ENCODE measurements at places on chromosomes 12 and 14.

- no peak for DNase-seq
These were observed 687.1 kb upstream of the FBXO33 start for GRCh38 chr14:40119321-40119720.

GRCh38 chr12:50545786-50546185 lies 41.0 kb downstream of the DIP2B start:
- DNase-seq: no peak

GRCh38 chr12:6921996-6922946 lies 5.5 kb upstream of the ATN1 start:
- no peak for DNase-seq

DNA sequence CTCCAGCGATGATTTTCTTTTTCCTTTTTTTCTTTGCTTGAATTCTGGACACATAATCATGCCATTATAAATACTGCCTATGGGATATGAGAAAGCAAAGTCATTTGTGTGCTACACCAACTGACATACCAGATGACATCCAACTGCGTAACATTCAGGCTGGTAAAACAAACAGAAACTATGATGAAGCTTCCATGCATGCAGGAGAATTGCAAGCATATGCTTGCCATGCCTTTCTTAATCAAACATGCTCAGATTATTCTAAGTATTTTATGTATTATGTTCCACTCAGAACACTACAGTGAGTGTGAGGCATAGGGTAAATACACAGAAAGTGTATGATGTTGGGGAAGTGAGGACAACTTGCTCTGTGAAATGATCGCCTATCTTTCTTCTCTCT lies 97.4 kb downstream of the C12orf50 start:
- DNase-seq: no peak

DNA sequence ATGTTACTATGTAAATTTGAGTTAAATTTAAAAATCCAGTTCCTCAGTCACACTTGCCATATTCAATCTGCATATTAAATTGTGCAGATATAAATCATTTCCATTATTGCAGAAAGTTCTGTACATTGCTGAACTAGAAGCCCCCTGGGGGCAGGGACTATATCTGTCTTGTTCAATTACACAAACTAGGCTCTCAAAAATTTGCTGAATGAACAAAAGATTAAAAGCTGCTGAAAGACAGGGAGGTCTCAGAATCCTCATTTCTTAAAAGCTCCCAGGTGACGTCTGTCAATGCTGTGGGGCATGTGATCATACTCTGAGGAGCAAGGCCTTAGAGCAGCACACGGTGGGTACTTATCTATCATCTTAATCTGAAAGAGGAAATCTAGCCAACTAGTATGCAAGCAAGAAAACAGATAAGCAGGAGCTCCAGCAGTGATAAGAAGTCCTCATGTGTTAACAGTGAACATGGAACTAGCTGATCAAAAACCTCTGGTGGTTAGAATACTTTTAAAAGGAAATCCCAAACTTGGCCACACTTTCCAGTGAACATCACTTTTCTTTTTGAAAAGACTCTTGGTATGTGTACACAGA lies 60.5 kb downstream of the APPL2 start:
- no peak for DNase-seq

GRCh38 chr12:39240587-39240986 lies 202.3 kb downstream of the KIF21A start:
- DNase-seq: no peak

DNA sequence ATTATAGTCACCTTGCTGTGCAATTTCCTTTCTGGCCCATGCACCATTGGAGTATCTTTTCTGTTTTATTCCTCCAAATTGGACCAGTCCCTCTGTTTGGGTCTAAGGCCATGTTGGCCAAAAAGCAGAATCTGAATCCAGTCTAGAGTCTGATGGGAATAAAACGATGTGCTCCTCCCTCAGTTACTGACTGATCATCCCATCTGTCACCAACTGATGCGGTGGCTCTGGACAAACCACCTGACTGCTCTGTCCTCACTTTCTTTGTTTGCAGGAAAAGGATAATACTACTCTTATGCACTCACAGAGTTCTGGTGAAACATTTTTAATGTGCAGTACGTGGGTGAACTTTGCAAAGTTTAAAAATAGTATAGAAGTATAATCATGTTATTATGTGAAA lies 120.2 kb upstream of the HIF1A start:
- no peak for DNase-seq

GRCh38 chr12:48029491-48030172 lies 25.4 kb upstream of the COL2A1 start:
- no peak for DNase-seq

GRCh38 chr14:105356927-105357326 lies 41.4 kb upstream of the TEX22 start:
- DNase-seq: no peak

GRCh38 chr12:111816065-111816615 lies 25.9 kb upstream of the MAPKAPK5 start:
- no peak for DNase-seq

DNA sequence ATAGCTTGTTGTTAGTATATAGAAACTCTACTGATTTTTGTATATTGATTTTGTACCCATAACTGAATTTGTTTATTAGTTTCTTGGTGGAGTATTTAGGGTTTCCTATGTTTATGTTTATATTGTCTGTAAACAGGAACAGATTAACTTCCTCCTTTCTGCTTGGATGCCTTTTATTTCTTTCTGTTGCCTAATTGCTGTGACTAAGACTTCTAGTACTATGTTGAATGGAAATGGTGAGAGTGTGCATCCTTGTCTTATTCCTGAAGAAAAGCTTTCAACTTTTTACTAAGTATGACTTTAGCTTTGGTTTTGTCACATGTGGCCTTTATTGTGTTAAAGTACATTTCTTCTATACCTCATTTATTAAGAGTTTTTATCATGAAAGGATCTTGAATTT lies 20.9 kb downstream of the FBXW8 start:
- no peak for DNase-seq

GRCh38 chr12:13293096-13293495 lies 96.6 kb downstream of the EMP1 start:
- no peak for DNase-seq

DNA sequence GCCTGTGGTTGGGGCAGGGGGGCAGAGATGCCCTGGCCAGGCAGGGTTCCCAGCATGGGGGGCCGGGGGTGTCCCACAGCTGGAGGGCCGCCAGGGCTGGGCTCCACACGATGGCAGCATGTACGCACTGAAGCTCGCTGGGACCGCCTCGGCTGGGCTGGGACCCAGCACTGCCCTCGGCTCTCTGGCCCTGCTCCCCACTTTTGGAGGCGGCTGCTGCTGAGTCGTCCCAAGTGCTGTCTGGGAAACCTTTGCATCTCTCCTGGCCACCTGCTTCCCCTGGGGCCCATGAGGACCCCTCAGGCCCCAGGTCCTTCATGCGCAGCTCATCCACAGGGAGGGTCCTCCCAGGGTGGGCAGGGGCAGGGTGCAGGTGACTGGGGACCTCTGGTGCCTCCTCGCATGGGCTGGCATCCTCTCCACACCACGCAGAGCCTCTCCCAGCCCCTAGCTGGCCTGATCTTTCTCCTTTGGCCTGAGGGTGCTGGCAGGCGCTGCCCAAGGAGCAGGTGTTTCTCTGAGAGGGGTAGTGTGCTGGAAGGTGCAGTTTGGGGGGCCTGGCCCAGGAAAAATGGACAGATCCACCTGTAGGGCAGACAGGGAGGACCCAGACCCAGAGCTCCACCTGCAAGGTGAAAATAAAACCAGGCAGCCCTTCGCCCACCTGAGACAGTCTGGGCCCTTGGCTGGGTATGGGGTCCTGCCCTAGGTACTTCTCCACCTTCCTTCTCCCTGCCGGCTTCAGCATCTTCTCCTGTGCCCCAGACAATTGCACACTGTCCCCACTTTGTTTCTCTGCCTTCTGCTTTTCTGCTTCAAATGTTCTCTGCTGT lies 46.9 kb downstream of the DLK1 start:
- DNase-seq: no peak

GRCh38 chr12:71291746-71292145 lies 133.9 kb upstream of the TSPAN8 start:
- no peak for DNase-seq

- no peak for DNase-seq
These were observed 115.0 kb downstream of the TPH2 start for GRCh38 chr12:72053604-72054003.

DNA sequence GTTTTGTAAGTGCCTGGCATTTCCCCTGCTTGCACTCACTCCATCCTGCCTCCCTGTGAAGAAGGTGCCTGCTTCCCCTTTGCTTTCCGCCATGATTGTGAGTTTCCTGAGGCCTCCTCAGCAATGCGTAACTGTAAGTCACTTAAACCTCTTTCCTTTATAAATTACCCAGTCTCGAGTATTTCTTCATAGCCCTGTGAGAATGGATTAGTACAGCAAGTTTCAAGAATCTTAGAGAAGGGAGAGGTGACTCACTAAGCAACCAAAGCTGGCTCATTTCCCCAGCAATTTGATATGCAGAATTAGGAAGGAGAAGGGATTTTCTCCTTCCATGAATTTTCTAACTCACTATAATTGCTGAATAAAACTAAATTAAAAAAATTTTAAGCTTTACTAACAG lies 251.0 kb upstream of the FOXG1 start:
- no peak for DNase-seq

DNA sequence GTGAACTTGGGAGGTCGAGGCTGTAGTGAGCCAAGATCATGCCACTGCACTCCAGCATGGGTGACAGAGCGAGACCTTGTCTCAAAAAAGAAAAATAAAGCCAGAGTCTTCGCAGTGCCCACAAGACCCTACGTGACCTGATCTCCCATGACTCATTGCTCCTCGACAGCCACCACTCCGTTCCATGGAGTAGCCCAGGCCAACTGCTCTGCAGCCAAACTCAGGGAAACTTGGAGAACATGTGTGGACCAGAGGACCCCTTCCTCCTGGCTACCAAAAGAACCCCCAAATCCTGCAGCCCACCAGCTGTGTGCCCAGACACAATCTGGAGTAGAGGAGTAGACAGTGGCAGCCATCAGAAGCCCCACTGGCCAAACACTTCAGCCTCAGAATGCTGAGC lies 32.1 kb upstream of the PPP2R5C start:
- no peak for DNase-seq

- DNase-seq: no peak
These were observed 111.7 kb downstream of the MYRFL start for GRCh38 chr12:69936766-69937165.

- DNase-seq: no peak
These were observed 289.0 kb downstream of the KSR2 start for GRCh38 chr12:117679776-117680175.

DNA sequence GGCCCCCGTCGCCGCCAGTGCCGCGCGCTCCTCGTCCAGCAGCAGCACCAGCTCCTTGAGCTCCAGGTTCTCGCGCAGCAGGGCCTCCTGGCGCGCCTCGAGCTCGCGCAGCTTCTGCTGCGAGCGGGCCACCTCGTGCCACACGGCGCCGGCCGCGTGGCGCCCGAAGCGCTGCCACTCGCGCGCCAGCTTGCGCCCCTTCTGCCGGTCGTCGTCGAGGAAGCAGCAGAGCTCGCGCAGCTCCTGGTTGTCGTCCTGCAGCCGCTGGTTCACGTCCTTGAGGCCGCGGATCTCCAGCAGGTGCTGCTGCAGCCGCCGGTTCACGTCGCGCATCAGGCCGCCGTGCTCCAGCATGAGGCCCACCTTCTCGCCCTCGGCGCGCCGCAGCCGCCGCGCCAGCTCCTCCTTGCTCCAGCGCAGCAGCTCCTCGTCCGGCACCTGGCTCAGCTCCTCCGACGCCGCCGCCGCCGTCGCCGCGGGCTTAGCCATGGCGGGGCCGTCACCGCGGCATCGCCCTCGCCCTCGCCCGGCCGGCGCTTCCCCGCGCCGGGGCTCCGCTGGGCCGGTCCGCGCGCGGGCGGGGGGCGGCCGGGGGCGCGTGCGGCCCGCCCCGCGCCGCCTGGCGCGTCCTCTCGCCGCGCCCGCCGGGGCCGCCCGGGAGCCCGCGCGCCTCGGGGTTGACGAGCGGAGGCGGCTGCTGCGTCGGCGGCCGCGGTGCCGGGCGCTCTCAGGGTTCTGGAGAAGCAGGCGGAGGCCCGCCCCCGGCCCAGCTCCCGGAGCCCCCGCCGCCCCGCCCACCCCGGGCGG lies at the start of gene CCDC85C:
CCDC85C (minus strand) TSS at position 737 of the 807 bp plus-strand sequence; CDS start at position 489, 248 bp downstream.
- peak; percentile 31 for DNase-seq

DNA sequence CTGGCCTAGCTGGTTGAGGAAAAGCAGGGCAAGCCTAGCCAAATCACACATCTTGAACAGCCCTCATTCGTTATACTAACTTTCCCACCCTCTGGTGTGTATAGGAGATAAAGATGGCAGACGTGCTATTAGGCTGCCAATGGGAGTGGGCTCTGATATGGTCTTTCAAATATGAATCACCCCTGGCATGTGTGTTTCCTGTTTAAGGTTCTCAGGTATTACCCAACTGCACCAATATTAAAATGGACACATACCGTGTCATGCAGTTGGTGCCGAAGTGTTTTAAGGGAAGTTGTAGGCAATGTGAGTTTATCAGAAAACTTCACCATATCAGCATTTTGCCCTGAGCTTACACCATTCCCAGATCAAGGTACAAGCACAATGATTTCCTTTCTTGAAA lies 33.4 kb downstream of the CHST11 start:
- DNase-seq: no peak

- DNase-seq: no peak
These were observed 7.2 kb upstream of the PLXNC1 start for GRCh38 chr12:94141004-94141764.

DNA sequence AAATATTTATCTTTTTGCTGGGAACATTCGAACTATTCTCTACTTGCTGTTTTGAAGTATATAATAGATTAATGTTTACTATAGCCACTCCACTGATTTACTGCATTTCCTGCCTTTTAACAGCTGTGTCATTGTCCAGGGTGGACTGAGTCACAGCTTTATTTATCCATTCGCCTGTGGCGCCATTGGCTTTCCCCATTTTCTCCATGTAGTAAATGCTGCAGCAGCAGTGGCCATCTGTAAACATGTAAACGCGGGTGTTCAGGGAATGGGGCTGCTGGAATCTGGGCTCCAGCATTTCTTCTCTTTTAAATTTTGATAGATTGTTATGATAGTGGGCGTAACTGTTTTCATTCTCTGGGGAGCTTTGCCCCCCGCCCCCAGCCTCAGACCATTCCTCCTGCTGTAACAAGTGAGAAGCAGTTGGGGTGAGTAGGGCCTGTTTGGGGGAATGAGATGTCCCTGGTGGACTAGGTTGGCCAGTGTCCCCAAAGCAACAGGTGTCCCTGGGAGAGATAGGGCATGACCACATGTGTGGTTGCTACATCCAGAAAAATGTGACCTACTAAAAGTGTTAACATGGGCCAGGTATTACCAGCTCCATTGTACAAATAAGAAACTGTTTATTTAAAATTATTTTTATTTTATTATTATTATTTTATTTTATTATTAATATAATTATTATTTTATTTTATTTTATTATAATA lies 32.9 kb downstream of the RIN3 start:
- no peak for DNase-seq

GRCh38 chr12:15996948-15997347 lies 85.8 kb downstream of the DERA start:
- no peak for DNase-seq

Data from stimulated activated CD4-positive, alpha-beta T cell treated with anti-CD3 and anti-CD28 coated beads, Interleukin-4, amount 100 ng/mL, for 48 hours (primary cell).